ENCODE measurements at places on chromosomes 5 and 9.

- DNase-seq = no peak
These were observed 99.3 kb downstream of the SEMA6A start for GRCh38 chr5:116475338-116475737.

DNA sequence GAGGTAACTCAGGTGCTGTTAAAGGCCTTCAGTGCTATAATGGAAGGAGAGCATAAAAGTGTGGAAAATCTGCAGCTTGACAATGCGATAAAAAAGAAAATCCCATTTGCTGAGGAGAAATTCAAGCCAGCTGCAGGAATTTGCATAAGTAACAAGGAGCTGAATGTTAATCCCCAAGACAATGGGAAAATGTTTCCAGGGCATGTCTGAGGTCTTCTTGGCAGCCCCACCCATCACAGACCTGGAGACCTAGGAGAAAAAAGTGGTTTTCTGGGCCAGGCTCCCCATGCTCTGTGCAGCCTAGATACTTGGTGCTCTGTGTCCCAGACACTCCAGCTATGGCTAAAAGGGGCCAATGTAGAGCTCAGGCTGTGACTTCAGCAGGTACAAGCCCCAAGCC is 1159.6 kb downstream of the CDH18 start:
- no peak for DNase-seq

DNA sequence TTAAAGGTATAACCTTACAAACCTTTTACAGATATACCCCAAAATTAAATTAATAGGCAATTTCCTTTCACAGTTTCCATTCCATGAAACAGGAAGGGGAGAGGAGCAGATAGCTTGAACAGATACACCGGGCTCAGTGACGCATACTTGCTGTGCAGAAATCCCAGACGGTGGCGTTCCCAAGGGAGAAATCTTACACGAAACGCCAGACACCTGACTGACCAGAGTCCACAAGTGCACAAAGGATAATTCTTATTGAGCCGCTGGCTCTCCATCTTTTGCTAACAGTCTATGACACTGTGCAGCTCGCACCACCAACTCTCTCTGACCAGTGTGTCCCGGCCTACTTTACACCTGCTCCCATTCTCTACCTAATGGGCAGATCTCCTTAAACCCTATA is 37.4 kb downstream of the PTCH1 start:
- DNase-seq = no peak

DNA sequence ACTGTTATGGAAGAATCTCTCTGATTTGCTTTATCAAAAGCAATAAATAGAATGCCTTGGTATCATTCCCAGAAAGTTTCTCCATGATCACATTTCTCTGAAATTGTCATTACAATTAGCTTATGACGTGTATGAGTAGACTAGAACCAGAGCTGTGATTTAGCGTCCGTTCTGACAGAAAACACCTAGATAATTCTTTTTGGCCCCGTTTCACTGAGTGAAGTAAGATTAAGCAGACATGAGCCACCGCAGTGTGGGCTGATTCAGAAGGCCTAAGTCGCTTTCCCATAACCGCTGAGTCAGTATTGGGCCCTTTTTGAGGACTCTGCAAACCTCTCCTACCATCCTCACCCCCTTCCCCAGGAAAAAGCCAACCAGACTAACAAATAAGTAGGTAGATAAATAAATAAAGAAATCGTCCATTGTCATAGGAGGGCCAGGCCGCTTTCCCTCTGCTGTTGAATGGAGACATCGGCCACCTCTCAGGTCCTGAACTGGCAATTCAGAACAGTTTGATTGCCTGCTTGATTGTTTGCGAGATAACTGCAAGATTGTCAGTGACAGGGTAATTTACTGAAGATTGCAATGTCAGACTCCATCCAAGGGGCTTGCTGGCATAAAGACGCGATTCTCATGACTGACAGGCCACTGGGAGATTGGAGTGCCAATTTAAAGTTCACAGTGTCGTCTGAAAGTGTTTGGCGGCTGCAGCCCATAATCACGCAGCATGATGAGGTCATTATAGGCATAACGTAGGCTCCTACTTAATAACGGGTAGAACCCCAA is 105.0 kb upstream of the WWC1 start:
- no peak for DNase-seq

DNA sequence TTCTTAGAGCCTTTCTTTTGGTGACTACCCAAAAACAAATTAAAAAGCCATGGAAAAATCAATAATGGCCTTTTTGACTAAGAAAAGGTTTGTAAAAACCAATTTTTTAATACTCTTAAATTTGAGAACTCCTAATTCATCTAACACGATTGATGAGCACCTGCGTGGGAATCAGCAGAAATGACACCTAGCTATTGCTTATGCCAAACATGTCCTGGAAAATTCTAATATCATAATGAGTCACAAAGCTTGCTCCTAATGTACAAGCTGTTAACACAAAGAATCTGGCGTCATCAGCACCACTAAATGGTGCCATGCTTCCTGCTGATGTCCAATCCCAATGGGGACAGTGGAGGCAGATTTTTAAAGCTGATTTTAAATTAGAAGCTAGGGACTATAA is 146.2 kb upstream of the LRRTM2 start:
- DNase-seq = no peak

- no peak for DNase-seq
These were observed 46.5 kb downstream of the PTBP3 start for GRCh38 chr9:112286926-112287325.

- DNase-seq = no peak
These were observed 402.3 kb upstream of the ADAMTSL1 start for GRCh38 chr9:18071651-18072060.

Data from stimulated activated CD8-positive, alpha-beta memory T cell treated with anti-CD3 and anti-CD28 coated beads, Interleukin-7, amount 100 ng/mL, for 24 hours (primary cell).